Glomerular endothelial cell (primary cell): ENCODE measurements at places on chromosomes 2 and 18.

DNA sequence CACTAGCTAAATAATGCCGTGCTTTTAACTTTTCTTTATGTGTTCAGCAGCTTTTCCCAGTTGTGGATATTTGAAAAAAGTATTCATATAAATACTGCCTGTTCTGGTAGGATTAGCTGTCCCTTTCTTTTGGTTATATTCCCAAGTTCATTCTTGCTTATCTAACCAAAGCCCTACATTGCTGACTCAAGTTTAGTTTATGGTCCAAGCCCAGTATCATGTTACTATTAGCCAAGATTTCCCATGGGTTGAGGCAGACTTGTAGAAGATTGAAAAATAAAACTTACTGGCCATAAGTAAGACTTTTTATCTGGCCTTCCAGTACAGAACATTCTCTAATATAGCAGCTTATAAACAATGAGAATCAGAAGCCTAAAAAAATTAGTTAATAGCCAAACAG is 49.7 kb upstream of the NFE2L2 start:
- no peak for DNase-seq

- no peak for DNase-seq
These were observed 687.6 kb upstream of the HS6ST1 start for GRCh38 chr2:129006135-129006886.

DNA sequence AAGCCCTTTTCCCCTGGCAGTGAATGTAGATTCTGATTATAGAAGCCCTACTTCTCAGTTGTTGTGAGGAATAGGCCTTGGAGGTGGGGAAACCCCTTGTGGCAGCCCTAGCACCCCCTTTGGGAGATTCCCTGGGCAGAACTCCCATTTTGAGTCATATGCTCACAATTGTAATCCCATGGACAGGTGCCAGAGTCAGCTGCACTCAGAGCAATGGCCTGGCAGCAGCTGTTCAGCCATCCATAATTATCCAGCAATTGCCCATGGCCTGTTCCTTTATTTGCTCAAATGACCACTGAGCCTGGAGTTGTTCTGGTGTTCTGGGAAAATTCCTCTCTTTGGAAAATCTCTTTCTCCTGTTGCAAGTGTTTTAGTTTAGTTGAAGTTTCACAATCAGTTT is 71.7 kb downstream of the PTRHD1 start:
- DNase-seq, result no peak

DNA sequence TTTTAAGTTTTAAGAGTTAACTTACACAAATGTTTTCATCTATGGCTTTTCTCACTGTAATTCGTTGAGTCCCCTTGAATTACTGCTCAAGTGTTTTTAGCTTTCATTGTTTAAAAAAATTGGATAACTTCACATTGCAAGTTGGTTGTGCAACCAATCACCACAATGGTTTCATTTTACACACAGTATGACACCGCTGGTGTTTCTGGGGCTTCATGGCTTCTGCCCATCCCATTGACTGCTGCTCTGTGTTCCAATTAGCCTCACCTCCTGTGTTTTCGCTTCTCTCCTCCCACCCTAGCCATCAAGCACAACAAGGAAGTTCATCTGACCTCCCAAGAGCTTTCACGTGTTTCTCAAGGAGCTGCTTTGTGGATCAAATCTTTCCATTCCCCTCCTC is 199.1 kb upstream of the CHAC2 start:
- DNase-seq, result no peak

DNA sequence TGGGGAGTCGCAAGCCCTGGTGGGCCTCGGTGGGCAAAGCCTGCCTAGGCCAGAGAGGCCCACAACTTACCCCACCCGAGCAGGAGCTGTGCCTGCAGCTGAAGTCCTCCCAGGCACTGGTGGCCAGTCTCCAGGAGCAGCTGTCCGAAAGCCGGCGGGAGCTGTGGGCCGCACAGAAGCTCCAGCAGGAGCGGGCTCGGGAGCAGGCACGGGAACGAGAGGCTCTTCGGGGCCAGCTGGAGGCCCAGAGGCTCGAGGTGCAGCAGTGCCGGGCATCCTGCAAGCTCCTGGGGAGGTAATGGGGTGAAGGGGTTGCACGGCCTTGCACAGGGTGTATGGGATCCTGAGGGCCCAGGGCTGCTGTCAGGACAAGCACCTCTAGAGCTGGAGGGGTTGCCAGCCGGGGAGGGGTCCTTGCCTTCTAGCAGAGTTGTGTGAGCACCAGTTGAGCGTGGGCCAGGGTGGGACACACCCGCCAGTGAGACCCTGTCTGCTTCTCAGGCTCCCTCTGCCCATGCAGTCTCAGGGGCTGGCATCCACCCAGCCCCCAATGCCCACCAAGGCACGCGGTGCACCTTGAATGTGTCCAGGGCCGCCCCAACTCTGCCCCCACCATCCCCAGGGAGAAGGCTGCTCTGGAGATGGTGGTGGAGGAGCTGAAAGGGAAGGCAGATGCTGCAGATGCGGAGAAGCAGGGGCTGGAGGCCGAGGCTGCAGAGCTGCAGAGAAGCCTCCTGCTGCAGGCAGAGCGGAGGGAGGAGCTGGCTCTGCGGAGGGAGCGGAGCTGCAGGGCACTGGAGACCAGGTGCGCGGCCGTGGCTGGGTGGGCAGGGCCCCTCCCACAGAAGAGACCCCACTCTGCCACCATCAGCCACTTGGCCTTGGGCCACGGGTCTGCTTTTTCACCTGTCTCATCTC is 27.2 kb downstream of the CROCC2 start:
- DNase-seq, result no peak

- DNase-seq, result no peak
These were observed 141.3 kb upstream of the THUMPD2 start for GRCh38 chr2:39920307-39920801.

DNA sequence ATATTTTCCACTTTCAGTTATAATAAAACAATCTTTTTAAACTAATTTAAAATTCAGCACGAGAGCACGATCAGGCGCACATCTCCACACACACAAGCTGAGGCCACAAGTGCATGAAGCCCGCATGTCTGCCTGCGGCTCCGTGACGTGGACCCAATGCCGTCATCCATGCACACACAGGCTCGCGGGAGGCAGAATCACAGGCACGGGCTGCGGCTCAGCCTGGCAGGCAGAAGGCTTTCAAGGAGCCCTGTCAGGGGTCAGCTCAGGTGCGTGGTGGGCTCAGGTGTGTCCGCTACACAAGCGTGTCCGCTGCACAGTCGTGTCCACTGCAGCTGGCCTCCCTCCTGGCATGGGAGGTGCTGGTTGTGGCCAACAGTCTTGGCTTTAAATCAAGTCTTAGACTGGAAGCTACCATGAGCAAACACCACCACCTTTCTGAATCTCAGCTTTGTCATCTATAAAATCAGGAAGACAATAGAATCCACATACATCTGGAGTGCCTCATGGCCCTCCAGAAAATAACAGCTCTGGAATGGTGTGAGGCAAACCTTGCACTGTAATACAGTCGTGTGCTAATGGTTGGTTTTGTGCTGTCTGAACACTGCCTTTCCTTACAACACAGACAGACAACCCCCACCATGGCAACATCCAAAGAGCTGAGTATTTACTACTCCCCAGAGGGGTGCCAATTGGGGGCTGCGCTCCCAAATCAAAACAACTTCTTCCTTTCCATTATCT is 210.1 kb downstream of the NDUFA10 start:
- DNase-seq, result no peak

- no peak for DNase-seq
These were observed 117.4 kb downstream of the LRATD1 start for GRCh38 chr2:14749884-14750283.

DNA sequence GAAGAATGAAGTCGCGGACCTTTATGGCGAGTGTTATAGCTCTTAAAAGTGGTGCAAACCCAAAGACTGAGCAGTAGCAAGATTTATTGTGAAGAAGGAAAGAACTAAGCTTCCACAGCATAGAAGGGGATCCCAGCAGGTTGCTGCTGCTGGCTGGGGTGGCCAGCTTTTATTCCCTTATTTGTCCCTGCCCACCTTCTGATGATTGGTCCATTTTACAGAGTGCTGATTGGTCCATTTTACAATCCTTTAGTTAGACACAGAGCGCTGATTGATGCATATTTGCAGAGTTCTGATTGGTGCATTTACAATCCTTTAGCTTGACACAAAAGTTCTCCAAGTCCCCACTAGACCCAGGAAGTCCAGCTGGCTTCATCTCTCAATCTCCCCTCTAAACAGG is 36.3 kb upstream of the EN1 start:
- no peak for DNase-seq

GRCh38 chr2:215554689-215555498 is 119.0 kb upstream of the FN1 start:
- DNase-seq, result no peak

GRCh38 chr2:156427074-156427473 is 9.1 kb upstream of the GPD2 start:
- no peak for DNase-seq

GRCh38 chr2:232493701-232494474 is 6.3 kb upstream of the ECEL1 start:
- DNase-seq, result no peak

GRCh38 chr2:101251844-101252407 is 760 bp upstream of the CNOT11 start:
- no peak for DNase-seq

GRCh38 chr2:99846462-99847107 is 295.8 kb downstream of the AFF3 start:
- DNase-seq, result no peak

DNA sequence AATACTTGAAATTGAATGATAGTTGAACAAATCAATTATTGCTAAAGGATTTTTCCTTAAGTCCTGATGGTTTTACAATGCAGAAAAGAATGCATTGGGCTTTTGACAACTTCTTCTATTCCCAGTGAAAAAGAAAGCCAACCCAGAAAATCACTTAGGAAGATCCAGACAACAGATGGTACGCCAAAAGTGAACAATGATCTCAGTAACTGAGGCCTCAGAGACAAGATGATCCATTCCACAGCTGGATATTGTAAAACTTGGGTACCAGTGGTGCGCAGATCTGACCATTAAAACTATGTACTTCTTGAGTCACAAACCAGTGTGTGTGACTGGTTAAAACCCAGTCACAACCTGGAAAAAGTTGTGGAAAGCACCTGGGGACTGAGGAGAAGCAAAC is 173.5 kb downstream of the ETAA1 start:
- no peak for DNase-seq

DNA sequence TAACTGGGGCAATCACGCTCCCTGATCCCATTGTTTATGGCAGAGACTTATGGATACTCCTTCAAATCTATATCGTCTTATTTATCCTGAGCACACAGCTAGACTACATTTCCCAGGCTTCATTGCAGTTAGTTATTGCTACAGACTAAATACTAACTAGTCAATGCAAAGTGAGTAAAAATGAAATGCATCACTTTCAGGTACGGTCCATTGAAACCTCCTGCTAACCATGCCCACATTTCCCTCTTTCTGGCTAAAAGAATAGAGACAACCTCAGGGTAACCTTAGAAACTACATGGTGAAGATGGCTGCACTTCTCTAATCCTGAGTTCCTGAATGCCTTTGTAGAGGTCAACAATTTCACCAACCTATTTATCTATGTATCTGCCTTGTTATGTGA is 437.4 kb downstream of the EPHA4 start:
- no peak for DNase-seq

DNA sequence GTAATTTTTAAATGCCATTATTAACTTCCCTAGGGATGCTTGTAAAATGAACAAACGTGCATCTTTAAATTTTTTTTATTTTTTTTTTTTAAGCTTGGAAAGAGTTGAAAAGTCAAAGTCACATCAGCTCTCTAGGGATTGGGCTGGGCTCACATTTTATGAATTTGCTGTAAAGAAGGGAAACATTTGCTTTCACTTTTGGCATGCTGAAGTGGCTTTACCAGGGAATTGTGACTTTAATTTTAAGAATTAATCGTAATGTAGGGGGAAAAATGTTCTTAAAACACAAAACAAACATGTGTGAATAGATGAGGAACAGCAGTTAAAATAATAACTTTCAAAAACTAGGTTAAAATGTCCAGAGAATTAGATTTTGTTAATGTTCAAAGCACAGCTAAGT is 123.0 kb downstream of the AGAP1 start:
- DNase-seq, result no peak

GRCh38 chr2:237729681-237730475 is 68.7 kb upstream of the RBM44 start:
- DNase-seq, result no peak

GRCh38 chr2:29747786-29748470 is 173.5 kb downstream of the ALK start:
- no peak for DNase-seq

- no peak for DNase-seq
These were observed 75.0 kb downstream of the TMEM247 start for GRCh38 chr2:46554397-46554796.

GRCh38 chr2:4782647-4783046 is 909.5 kb upstream of the SOX11 start:
- no peak for DNase-seq

- DNase-seq, result no peak
These were observed 61.4 kb downstream of the DYM start for GRCh38 chr18:49399003-49399402.

DNA sequence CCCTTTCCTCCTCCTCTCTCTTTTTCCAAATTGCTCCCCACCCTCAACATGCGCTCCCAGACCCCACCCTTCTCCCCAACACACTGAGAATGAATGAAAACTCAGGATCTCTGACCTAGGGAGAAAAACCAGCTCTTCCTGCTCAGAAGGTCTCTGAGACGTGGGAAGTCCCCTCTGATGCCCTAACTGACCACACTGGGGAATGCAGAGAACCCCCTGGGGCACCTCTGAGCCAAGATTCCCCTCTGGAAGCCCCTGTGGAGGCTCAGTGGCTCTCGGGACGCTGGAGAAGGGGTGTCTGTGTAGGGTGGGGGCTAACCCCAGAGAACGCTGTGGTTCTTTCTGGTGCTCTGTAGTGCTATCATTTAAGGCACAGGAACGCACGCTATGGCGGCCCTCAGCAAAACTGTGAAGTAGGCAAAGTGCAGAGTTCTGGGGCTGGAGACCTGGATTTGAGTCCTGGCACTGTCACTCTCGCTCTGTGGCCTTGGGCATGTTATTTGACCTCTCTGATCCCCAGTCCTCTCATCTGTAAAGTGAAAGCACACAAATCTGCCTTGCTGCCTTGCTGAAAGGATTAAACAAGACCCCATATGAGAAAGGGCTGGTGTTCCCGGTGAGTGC is 17.1 kb downstream of the ATOH8 start:
- no peak for DNase-seq

DNA sequence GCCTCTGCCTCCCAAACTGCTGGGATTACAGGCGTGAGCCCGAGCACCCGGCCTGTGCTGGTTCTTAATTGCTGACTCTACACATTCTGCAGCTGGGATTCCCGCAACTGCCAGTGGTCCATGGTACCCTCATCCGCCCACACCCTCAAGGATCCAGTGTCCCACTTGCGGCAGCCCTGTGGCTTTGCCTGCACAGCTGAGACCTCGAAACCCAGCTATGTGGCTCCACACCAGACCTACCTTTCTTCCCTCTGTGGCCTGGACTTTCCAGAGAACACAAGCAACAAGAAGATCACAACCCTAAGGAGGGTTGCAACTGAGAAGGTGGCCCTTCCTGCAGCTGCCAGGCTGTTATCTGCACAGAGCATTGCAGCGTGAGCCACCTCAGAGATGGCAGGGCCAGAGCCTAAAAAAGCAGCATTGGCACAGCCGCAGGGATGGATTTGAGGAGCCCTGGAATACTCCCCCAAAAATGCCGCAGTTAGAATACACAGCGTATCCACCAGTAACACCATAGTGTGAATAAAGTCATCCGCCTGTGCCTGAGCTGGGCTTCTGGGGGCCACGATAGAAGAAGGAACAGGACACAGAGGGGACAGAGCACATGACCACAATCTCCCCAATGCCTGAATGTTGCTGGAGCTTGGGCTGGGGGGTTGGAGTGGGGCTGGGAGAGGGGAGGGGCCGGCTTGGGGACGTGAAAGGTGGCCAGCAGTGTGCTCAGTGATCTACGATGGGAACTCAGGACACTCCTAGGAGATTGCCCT is 1.9 kb downstream of the GPR55 start:
- DNase-seq, result no peak

- no peak for DNase-seq
These were observed 389.4 kb upstream of the RGPD4 start for GRCh38 chr2:107437265-107437664.
